ENCODE measurements at places on chromosomes 5 and 9.

- no peak for DNase-seq
Observed at GRCh38 chr9:125330587-125330986, 69.0 kb downstream of the GAPVD1 start.

DNA sequence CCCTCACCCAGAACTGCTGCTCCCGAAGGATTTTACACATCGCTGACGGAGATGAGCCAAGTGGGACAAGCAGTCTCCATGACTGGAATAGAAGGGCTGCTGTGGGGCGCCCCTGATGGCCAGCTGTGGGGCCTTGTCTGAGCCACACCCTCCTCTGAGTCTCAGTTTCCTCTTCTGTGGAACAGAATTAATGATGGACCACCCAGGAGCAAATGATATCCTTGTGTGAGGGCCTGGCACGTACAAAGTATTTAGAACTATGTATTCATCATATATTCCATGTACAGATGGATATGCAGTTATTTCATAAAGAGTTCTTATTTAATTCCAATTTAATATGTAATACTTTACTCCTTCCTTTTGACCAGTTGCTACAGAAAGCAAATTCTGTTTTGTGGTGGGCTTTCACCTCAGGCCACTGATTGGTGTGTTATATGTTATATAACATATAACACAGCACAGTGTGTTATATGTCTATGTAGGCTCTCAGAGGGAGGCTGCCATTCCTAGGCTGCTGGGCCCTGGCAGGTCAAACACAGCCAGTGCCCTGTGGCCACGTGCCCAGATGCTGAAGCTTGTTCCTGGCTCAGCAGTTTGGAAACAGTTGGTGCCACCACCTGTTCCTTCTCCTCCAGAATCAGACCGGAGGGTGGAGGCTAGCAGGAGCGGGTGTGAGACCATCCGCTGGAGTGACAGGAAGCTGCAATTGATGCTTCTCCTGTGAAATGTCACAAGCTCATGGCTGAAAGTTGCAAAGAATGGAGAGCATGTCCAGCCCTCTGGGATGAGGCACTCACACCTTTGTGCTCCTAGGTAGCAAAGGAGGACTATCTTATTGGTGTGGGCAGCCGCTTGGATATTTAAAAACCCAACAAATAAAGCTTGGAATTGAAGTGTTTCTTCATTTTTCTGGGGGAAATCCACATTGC lies 4.4 kb upstream of the FGD3 start:
- no peak for DNase-seq

GRCh38 chr5:139584137-139584536 lies 23.0 kb downstream of the UBE2D2 start:
- no peak for DNase-seq

DNA sequence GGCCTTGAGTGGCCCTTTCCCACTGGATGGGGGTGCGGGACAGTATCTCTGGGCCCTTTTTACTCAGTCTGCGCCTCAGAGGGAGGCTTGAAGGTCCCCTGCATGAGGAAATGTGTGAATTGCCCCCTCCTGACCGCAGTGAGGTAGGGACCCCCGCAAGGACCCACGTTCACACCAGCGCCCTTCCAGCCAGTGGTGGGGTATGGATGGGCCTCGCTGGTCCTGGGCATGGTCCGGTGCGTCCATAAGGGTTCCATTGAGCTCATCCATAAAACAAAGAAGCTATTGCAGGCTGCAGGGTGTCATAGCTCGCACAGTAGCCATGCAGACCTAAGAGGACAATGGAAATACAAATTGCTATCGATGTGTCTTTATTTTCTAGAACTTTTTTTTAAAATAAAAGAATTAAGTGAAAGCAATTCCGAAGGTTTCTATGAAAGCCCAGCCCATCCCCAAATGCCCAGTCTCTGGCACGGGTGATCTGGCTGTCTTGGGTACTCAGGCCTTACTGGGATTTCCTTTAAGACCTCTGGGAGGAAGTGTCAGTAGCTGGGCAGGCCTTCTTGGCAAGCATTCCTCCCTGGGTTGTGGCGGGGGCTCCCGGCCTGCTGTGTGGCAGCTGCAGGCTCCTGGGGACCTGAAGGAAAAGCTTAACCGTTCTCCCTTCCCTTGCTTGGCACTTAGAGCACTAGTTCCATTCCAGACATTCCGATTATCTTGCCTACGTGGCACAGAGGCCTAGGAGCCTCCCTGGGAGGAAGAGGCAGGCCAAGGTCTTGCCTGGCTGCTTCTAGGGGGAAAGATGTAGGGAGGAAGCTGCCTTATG lies 1.5 kb upstream of the SEMA5A start:
- peak; percentile 65 for DNase-seq

DNA sequence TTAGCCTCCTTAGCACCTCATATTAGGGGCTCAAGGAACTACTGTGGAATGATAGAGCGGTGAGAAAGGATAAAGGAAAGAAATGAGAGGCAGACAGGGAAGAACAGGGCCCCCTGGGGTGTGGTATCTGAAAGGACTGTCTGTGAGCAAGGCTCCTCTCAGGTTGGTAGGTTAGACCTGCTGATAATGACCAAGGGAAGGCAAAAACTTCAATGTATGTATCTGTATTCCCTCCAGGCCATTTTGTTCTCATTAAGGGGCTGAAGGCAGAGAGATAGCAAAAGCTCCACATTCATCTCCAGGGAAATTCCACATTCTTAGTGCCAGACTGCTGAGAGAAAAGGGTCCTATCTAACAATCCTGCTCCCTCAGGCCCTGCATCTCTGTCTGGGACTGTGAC lies 28.6 kb downstream of the TRIM32 start:
- DNase-seq: no peak

- no peak for DNase-seq
Observed at GRCh38 chr5:18420711-18421110, 786.5 kb downstream of the TAF11L14 start.

DNA sequence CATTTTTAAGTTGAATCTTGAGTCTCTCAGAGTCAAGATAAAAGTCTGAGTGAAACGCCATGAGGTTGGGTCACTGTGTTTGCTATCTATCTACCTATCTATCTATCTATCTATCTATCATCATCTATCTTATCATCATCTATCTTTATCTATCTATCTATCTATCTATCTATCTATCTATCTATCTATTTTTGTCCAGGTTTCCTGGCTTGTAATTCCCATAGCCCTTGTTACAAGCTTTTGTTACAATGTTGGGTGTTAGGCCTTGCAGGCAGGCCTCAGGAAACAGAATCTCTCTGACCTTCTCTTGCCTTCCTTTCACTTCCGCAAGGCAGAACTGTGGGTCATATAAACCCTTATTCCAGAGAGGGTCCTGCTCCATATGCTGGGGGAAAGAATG lies 12.6 kb upstream of the KIAA1958 start:
- no peak for DNase-seq

GRCh38 chr5:80268916-80269315 lies 13.1 kb upstream of the SERINC5 start:
- DNase-seq: no peak

Data from ELR (cell line).